A172 (cell line): ENCODE measurements at places on chromosomes 13 and 19. TPM values are rescaled to one million over a fixed set of nuclear protein-coding genes. Genes with fewer than 3 reads are reported as not detected.

The CNMD gene
- not detected in 2 replicates for total RNA-seq

The CEACAM4 gene
- total RNA-seq = not detected in 2 replicates

The ZNF565 gene
- total RNA-seq = 3.4 and 4.2 TPM in 2 replicates

The FGF21 gene
- total RNA-seq = not detected in 2 replicates

The F10 gene
- 0.29 and 0.36 TPM in 2 replicates for total RNA-seq

The CLDN10 gene
- total RNA-seq = not detected in 2 replicates

- no peak for DNase-seq
Observed at GRCh38 chr13:100459747-100460146, 128.8 kb downstream of the GGACT start.

- no peak for DNase-seq
Observed at GRCh38 chr19:49950590-49950948, 10.4 kb downstream of the SIGLEC11 start.

DNA sequence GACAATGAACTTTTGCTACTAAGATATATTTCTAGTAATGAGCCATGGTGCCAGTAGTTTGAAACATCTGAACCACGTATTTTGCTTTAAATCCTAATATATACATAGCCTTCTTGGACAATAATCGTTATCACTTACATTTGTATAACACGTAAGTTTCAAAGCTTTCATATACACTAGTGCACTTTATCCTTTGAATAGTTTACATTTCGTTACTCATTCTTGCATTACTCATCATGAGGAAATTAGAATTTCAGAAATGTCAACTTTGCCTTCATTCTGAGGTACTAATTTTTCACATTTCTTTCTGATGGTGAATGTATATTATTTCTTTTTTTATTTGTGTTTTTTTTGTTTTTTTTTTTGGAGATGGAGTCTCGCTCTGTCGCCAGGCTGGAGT is 5.8 kb downstream of the KBTBD7 start:
- DNase-seq = peak; percentile 2

GRCh38 chr19:45271098-45271734 is 20.1 kb downstream of the MARK4 start:
- DNase-seq = no peak

- DNase-seq = no peak
Observed at GRCh38 chr19:51457351-51458013, 772 bp downstream of the SIGLEC8 start.

- DNase-seq = no peak
Observed at GRCh38 chr13:30303269-30303668, 4.1 kb downstream of the KATNAL1 start.

DNA sequence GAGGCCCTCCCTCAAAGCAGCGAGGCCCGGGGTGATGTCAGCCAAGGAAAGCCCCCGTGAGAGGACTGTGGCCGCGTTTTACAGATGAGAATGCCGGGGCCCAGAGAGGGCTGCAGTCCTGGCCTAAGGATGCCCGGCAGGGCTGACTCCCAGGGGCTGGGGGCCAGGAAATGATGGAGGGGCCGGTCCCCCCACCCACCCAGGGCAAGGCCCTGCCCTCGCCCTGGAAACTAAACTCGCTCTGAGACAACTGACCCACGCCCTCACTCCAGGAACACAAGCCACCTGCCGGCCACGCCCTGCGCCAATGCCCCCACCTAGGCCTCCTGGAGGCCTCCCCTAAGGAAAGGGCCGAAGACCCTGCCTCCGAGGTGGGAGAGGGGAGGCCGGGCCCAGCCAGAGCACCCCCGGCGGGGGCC is 7.2 kb downstream of the ZBTB7A start:
- DNase-seq = no peak

- DNase-seq = no peak
Observed at GRCh38 chr13:79398915-79399314, 7.1 kb downstream of the RBM26 start.

DNA sequence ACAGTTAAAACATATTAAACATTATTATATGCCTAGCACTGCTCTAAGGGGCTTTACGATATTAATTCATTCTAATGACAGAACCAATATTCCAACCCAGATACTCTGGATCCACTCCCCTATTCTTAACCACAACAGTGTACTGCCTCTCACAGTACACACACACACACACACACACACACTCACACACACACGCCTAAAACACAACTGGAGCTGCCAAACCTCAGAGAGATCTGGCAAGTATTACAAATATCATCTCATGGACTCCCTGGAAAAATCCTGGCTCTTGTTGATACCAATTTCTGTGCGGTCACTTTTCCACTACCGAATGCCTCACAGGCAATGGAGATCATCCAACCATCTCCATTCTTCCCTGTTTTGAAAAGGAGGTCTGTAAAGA is 1.3 kb downstream of the ZNF780A start:
- no peak for DNase-seq

- DNase-seq = no peak
Observed at GRCh38 chr13:21895779-21896178, 224.9 kb downstream of the FGF9 start.

DNA sequence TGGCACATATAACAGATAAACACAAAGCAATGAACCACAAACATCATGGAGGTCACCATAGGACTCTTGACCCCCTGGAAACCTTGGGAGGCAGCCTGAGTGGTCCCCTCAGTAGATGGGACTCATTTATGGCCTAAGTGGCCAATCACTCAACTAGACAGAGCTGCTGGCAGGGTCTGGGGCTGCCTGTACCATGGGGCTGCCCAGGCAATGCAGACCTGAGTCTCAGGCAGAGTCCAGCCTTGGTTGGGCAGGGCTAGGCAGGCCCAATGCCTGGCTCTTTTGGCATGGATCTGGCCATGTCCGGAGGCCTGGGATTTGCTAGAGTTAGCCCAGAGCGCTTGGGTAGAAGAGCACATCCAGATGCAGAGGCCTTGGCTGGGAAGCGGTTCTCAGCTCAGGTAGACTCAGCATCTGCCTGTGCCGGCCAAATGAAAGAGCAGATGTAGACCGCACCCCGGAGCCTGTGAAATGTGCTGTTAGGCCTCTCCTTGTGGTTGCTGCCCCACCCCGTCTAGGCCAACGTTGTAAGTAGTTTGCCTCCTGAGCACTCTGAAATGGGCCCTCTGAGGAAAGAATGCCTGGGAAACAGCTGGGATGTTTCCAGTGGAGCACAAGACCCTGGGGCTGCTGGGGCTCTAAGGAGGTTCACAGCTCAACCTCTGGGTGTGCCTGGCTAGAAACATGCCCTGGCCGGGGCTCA is 171.2 kb downstream of the ZNF536 start:
- no peak for DNase-seq

DNA sequence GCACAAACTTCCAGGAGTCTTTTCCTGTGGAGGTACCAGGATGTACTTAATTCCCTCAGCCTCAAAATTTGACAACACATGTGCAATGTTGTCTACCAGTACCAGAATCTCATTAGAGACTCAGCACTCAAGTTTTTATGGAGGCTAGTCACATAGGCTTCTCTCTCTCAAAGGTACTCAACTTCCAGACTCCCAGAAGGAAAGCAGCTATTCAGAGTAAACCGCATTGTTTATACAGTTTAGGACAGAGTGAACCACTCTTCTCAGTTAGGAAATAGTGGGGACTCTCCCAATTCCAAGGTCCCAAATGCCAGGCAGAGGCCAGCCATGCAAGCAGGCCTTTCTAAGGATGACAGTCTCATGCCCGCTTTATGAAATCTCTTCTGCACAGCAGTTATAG is 8.5 kb upstream of the C1QTNF9B start:
- DNase-seq = no peak

DNA sequence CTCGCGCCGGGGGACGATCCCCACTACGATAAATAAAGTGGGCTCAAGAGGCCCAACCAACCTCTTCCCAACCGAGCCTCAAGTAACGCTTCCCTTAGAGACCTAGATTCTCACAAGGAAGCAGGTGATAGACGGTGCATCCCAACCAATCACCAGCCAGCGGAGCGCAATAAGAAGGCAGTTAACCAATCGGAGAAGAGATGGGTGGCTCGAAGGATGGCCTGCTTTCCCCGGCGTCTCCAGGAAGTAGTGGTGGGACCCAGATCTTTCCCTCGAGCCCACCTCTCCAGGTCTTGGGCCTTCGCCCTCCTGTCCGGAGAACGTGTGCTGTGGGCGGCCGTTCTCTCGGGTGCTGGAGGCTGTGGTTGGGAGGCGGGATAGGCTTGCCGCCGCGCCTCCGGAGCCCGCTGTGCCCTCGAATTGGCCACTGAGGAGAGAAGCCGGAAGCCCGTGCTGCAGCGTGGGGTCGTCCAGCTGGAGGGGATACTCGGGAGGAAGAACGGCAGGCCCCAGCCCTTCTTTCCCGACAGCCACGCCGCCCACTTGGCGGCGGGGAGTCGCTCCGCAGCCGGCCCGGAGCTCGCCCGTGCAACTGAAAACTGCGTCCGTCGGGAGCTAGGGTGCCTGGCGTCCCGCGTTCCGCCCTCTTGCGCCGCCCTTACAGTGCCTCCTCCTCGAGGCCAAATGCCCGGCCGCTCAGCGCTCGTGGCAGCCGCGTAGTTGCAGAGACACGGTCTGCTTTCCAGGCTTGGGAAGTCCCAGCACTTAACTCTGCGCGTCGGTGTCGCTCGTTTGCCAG is at the start of gene RNF6:
Gene RNF6, minus strand, starts transcription at position 594 of the 799 bp plus-strand sequence. CDS start 2,665 bp downstream, outside the sequence.
- peak; percentile 98 for DNase-seq

GRCh38 chr13:84524586-84524985 is 642.3 kb upstream of the SLITRK1 start:
- DNase-seq = no peak

GRCh38 chr13:27455331-27455855 is 5.0 kb upstream of the MTIF3 start:
- no peak for DNase-seq

DNA sequence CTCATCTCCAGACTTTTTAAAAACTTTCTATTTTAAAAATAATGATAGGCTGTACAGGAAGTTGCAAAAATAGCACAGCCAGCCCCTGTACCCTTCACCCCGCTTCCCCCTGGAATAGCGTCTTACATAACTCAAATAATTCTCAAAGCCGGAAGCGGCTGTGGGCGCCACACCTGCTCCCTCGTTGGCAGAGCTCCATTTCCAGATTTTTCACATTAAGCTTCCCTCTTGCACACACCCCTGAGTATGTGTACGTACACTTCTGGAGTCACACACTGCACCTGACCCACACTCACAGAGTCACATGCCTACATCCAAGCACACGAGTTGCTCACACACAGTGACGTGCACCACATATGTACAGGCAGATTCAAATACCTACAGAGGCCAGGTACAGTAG is 24.9 kb upstream of the DPP9 start:
- DNase-seq = no peak

DNA sequence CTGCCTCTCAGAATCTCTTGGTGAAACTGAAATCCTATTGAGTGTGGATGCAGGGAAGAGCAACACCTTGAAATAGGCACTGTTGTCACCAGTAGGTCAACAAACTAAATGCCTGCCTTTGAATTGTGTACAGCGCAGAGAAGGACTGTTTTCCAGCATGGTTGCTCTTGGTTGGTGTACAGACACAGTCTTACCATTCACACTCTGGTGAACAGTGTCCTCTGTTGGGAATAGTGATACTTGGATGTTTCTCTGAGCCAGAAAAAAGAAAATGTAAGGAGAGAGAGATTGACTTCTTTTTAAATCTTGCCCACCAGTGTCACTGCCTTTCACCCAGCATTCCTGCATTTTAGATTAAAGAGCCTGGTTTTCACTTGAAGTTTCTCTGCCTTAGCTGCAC is 179.7 kb downstream of the STK24 start:
- DNase-seq = no peak
